ENCODE measurements at places on chromosomes 2 and 18.

DNA sequence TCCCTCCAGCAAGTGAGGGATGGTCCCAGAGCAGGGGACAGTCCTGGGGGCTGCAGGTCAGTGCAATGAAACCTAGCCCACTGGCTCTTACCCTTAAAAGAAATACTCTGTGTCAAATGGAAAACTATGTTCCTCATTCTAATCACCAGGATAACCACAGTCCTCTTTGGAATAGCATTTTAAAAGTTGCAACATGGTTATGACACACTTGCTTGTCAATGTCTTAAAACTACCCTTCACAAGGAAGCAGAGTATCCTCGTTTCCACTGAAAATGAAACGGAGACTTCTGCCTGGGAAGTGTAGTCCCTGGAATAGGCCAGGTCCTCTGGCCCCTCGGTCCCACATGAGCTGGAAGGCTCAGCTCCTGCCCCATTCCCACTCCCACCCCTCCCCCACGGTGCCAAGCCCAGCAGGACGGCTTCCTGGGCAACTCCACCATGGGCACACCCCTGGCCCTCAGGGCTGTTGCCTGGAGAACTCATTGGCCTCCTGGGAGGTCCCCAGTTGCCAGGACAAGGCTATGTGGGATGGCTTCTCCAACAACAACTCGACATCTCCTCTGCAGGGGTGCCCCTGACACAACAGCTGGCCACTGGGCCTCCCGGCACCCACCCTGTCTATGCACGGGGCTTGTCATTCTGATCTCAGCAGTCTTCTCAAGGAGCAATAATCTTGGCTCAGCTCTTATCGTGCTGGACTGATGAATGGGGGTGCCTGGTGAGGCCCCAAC is 38.3 kb upstream of the ST3GAL5 start:
- DNase-seq: no peak

DNA sequence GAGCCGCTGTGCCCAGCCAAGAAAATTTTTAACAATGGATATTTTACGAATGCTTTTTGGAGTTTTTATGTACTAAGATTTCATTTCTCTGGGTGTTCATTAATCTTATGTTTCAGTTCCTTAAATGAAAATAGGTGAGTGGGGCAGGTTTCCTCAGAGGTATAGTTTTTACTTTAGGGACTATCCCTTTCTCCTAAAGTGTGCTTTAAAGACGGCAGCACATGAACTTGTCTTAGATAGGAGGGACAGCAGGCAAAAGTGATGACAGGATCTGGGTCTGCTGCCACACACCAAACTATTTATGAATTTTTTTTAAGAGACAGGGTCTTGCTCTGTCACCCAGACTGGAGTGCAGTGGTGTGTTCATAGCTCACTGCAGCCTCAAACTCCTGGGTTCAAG is 8.0 kb upstream of the REL start:
- no peak for DNase-seq

- DNase-seq: no peak
Observed at GRCh38 chr2:207952564-207953345, 72.6 kb downstream of the PLEKHM3 start.

- no peak for DNase-seq
Observed at GRCh38 chr2:170975127-170975942, 46.3 kb downstream of the GORASP2 start.

DNA sequence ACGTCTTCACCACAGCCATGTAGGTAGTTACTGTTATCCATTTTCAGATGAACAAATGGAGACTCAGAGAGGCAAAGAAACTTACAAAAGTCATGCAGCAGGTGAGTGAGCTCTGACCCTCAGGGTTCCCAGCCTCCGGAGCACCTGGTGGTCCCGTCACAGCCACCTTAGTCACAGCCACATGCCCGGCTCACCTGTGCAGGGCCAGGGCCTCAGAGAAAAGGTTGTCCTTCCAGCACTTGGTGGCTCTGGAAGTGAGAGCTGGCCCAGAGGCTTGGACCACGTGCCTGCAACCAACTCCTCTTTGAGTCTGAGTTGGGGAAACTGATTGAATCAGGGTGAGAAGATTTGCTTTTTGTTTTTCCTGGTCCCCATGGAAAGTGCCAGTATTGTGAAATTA is 189.3 kb downstream of the GLI2 start:
- no peak for DNase-seq

DNA sequence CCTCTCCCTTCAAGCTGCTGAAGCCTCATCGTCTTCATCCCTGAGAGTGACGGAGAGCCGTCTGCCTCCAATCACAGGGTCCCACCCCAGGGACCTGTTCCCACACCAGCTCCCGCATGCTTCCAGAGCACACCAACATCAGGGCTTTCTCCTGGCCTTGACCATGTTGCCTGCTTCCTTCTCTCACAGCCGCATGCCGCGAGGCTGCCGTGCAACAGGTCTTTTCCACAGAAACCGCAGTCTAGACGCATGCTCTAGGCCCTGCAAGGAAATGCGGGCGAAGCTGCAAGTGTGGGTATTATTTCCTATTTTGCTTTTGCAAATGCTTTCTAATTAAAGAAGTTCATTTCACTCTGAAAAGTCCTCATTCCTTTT is 277.8 kb downstream of the EIPR1 start:
- DNase-seq: no peak

DNA sequence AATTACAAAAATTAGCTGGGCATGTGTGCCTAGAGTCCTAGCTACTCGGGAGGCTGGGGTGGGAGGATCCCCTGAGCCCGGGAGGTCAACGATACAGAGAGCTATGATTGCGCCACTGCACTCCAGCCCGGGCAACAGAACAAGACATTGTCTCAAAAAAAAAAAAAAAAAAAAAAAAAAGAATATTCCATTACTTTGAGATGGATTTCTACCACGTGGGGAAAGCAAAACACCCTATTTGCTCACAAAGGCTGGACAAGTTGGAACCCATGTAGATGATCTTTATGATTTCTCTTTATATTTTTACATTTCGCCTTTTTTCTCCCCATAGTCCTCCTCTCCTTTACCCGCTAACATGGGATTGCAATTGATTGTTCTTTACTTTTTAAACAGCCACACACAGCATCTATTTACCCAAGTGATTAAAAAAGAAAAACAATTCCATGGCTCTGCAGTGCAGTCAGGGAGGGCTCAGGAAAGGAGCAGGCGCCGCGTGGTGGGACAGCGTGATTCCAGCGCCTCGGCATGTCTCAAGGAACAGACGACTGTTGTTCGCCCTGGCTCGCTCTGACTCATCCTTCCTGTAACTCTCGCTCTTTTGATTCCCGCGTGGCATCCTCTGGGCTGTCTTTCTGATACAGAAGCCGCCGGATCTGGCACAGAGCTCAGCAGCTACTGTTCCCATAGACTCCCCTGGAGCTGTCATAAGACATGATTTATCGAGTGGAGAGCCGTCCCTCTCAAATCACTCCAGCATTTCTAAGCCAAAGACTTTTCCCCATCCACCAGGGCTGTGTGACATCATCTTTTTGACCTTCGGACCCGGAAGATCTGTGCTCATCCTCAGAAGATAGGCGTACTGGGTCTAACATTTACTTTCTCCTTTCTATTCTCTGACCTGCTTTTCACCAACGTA is 230.4 kb upstream of the AGAP1 start:
- no peak for DNase-seq

GRCh38 chr2:109711230-109712122 is 82.6 kb upstream of the RGPD5 start:
- no peak for DNase-seq

DNA sequence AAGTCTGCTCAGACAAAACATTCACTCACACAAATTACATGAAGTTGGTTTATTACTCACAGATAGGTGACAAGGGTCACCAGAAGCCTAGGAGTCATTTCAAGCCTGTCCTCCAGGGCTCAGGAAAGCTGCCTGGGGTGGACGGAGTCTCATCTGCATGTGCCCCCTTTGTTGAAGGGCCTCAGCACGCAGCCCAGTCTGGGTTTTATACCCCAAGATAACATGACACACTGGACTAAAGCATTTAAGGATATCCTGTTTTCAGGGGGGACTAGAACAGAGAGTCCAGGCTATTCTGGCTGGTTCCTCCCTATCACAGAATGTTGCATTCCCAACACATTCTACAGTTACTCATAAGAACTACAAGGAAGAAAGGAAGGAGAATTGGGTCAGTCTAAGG is 164.7 kb downstream of the MREG start:
- no peak for DNase-seq

GRCh38 chr18:21741562-21742314 is 1.1 kb downstream of the MIB1 start:
- peak; percentile 46 for DNase-seq

DNA sequence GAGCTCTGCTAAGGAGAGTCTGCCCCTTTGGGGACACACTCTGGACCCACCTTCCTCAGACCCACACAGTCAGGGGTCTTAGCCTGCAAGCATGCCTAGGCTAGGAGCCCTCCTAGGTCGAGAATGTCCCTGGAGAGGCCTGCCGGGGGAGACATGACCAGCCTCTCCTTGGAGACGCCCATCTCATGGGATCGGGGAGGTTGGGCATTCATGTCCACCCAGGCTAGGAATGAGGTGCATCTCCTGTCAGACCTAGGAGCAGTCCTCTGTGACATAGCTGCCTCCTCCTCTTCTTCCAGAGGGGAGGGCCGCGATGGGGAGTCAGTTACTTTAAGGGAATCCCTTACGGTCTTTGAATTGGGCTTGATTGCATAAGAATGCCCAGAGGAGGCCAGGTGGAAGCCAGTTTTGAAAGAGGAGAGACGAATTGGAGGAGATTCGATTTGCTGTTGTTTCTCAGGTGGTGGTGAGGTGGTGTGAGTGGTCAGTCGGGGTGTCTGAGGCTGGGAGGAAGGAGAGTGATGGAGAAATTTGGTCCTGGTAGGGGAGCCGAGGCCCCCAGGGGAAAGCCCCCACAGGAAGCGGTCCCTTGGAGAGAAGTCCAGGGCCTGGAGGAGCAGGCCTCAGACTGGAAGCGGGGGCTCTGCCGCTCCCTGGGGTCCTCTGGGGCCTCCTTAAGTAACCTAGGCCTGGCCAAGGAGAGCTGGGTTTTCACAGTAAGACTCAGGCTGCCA is 241.3 kb downstream of the DYSF start:
- no peak for DNase-seq

GRCh38 chr18:40407909-40408308 is 1547.1 kb upstream of the PIK3C3 start:
- no peak for DNase-seq

DNA sequence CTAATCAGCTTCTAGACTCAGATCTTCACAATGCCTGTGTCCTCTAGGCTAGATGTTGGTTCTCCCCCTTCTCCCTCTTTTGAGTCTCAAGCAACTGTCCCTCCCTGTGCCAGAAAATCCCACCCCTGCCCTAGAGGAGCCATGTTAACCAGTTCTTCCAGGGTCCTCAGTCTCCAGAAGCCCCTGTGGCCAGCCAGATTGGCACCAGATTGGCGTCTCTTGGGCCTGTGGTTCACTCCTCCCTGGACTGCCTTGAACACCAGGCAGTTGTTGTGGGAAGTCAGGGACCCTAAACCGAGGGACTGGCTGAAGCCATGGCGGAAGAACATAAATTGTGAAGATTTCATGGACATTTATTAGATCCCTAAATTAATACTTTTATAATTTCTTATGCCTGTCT is 36.6 kb downstream of the CYP26B1 start:
- DNase-seq: no peak

DNA sequence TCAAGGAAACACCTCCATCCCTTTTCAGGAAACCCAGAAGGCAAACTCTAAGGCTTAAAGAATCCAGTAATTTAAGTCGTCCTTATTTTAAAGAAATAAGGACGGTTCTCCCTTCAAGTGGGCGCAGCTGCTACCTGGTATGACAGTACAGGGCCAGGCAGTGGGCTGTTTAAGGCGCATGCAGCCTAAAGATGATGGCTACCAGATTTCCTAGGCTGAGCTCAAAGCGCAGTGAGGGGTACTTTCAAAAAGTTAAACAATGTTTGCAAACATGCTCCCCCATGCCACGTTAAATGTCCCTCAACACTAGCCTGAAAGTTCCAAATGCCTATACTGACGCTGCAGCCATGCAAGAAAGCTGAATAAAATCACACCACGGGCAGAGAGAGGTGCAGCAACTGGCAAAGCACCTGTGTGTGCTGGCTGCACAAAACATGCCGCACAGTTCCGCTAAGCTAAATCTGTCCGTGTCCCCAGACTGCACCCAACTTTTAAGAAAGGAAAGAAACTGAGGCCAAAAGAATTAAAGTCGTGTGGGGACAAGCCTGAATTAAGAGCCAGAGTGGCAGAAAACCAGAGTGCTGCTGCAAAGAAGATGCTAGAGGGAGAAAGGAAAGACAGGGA is 583 bp downstream of the HIBCH start:
- no peak for DNase-seq

DNA sequence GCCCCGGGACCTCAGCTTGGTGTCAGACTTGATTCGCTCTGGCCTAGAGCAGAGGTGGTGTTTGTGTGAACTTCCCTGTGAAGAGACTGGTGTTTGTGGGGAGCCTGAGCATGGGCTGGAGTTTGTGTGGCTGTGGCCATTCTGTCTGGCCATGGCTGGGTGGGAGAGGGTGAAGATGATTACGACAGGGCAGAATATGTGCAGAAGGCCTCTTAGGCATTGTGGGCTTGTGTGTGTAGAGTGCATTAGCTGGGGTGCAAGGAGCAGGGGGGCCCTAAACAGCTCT is 10.5 kb downstream of the OBSL1 start:
- DNase-seq: no peak

DNA sequence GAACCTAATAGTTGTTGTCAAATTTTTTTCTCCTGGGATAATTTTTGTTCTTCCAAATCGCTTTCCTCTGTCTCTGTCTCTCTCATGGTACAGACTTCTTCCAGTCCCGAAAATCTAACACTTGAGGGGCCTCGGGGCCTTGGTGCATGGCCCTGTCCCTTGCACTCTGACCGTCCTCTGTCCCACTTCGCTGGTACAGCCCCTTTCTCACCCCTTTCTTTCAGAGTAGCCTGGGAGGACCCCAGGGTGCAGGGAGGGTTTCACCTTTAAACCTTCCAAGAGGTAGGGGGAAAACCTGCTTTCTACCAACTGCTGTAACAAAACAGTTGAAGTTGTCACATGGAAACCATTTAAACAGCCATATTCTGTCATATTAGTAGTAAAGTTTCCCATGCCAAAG is 22.2 kb upstream of the FAHD2A start:
- DNase-seq: no peak

GRCh38 chr2:181264441-181264840 is 192.7 kb upstream of the ITGA4 start:
- no peak for DNase-seq

GRCh38 chr2:28621172-28622100 is 125.6 kb downstream of the PLB1 start:
- DNase-seq: peak; percentile 63

GRCh38 chr2:169139145-169139544 is 69.8 kb downstream of the DHRS9 start:
- no peak for DNase-seq

DNA sequence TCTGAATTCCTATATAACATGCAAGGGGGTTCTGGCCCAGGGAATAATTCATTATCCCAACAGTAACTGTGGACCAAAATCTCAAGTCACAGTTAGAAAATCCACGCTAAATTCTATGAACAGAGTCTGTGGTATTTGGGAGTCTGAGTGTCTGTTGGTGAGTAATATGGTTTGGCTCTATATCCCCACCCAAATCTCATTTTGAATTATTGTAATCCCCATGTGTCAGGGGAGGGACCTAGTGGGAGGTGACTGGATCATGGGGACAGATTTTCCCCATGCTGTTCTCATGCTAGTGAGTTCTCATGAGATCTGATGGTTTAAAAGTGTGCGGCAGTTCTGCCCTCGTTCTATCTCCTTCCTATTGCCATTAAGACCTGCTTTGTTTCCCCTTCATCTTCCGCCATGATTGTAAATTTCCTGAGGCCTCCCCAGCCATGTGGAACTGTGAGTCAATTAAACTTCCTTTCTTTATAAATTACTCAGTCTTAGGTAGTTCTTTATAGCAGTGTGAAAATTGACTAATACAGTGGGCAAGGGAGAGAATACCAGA is 68.3 kb downstream of the NBAS start:
- no peak for DNase-seq

- DNase-seq: no peak
Observed at GRCh38 chr18:30597202-30597601, 445.3 kb downstream of the DSC3 start.
